Lung microvascular endothelial cell (primary cell): ENCODE measurements at places on chromosomes 12 and 14. TPM values are rescaled to one million over a fixed set of nuclear protein-coding genes. Genes with fewer than 3 reads are reported as not detected.
A peak's percentile ranks its signal among the peaks of the same experiment; 100 is the strongest.

- no peak for DNase-seq
Observed at GRCh38 chr14:29165431-29165830, 398.8 kb downstream of the FOXG1 start.

Gene SERPINA1
- not detected in 2 replicates for total RNA-seq

DNA sequence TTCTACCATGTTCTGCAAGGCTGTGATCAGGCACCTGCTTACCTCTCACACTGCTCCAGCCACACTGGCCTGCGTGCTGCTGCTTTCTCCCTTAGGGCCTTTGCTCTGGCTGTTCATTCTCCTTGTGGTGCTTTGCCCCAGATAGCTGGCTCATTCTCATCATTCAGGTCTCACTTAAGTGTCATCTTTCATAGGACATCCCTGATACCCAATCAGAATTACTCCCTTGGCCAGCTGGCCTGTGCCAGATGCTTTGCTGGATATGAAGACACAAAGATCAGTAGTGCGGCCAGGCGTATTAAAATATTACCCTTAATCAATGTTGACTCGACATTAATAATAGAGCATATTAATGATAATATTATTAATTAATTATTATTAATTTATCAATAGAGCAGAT lies 143.8 kb upstream of the FGD4 start:
- DNase-seq, result no peak

Gene B3GNT4
- under 0.01 and 0.20 TPM in 2 replicates for total RNA-seq

- DNase-seq, result peak; percentile 80
Observed at GRCh38 chr12:62813031-62813829, 121.7 kb downstream of the PPM1H start.
